Lung (tissue), 17 donors: ENCODE measurements at places on chromosomes 1 and 21.
A peak's percentile ranks its signal among the peaks of the same experiment; 100 is the strongest.

GRCh38 chr1:97599447-97599846 is 321.4 kb downstream of the DPYD start:
- no peak for DNase-seq

DNA sequence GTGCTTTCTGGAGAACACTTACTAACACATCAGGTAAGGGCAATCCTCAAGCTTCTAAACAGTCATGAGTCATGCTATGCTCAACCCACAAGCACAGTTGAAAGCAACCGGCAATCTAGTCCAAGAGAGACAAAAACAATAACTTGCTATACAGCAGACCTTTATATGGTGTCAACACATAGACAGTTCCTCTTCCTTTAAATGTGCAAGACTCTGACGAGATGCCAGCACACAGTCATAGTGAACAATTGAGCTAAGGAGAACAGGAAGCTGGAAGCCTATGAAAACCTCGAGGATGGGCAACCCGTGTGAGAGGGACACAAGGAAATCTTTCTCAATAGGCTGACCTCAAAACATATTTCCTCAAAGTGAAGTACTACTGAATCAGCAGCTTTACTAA is 5.3 kb downstream of the ADIPOR1 start:
- DNase-seq = peak; percentile 30

DNA sequence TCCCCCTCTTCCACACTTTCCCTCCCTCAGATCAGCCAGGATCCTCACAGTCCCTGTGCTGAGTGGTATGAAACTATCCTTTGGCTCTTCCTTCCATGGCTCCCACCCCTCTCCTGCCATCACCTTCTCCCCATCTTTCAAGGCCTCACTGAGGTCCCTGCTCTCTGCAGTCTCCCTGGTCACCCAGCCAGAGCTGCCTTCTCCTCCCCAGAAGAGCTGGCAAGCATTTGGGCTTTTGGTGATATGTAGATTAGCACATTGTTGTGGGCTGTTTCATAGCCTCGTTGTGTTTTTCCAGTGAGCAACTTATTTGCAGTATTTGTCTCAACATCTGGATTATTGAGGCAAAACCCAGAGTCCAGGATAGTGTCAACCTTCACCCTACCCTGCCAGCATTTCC is 2.2 kb downstream of the CSF1 start:
- no peak for DNase-seq

- no peak for DNase-seq
Observed at GRCh38 chr1:17797478-17797877, 42.3 kb downstream of the ACTL8 start.

DNA sequence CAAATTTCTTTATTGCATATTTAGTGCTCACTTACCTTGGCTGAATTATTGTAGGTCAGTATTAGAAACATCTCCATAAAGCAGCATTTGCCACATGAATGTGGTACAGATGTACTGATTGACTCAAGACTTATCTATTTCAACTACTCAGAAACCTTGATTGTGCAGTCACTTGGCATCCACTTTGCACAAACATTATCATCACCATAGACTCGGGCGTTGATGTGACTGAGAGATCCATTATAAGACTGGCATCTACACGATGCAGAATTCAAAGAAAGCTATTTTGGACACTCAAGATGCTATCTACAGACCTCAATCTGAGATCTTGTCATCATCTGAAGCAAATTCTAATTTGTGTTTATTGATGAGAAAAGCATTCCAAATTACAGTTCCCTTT is 102.8 kb upstream of the USP25 start:
- no peak for DNase-seq

DNA sequence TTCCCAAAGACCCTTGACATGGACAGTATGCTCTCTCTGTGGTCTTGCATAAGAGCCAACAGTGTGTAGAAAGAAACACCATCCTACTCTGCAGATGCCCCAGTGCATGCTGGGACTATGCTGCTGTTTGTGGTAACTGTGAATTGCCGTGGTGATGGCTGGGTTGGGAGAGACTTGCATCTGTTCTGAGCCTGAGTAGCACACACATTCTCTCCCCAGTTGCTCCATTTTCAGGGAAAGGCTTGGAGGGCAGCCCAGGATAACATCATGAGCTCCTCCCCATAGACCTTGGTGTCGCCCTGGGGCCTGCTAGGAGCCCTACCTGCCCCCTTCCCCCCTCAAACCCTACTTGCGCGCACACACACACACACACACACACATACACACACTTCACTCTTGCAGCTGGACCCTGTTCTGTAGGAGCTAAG is 120.9 kb upstream of the IPO9 start:
- DNase-seq = no peak

- DNase-seq = peak; percentile 97
Observed at GRCh38 chr1:54488779-54489626, 59.0 kb upstream of the ACOT11 start.

DNA sequence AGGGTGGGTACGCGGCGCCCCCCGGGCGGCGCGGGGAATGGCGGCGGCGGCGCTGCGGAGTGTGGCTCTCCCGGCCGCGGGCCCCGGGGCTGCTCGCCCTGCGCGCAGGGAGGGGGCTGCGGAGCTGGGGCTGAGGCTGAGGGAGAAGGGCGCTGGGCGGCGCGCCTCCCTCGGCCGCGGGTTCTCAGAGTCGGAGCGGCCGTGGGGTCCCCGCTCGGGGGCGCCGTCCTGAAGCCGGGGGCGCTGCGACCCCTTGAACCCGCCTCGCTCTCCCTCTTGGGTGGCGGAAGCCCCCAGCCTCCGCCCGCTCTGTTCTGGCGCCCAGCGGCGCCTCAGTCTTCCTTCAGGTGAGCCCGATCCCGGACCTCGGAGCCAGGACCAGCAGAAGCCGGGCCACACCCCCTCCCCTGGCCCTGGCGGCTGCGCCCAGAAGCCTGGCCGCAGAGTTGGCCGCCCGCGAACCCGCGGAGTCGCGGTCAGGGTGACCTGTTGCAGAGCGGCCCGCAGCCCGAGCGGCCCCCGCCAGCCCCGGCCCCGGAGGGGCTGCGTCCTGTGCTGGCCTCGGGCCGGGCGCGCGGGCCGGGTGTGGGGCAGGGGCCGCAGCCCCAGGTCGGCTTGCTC is 532 bp downstream of the RALGPS2 start:
- DNase-seq = peak; percentile 52

DNA sequence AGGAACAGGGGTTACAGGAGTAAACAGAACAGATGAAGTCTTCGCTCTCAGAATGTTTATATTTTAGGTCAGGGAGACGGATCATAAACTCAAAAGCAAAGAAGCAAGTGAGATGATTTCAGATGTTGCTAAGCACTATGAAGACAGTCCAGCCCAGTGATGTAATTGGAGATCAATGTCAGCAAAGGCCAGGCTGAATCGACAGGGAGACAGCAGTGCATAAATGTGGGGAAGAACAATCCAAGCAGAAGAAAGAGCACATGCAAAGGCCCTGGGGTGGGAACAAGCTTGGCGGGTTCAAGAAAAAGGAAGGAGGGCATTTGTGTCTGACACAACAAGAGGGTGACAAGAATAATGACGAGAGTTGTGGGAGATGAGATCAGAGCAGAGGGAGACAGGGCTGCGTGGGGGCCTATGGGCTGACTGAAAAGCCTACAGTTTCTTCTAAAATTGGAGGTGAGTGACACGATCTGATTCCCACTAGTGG is 47.0 kb downstream of the TAS1R2 start:
- DNase-seq = no peak

DNA sequence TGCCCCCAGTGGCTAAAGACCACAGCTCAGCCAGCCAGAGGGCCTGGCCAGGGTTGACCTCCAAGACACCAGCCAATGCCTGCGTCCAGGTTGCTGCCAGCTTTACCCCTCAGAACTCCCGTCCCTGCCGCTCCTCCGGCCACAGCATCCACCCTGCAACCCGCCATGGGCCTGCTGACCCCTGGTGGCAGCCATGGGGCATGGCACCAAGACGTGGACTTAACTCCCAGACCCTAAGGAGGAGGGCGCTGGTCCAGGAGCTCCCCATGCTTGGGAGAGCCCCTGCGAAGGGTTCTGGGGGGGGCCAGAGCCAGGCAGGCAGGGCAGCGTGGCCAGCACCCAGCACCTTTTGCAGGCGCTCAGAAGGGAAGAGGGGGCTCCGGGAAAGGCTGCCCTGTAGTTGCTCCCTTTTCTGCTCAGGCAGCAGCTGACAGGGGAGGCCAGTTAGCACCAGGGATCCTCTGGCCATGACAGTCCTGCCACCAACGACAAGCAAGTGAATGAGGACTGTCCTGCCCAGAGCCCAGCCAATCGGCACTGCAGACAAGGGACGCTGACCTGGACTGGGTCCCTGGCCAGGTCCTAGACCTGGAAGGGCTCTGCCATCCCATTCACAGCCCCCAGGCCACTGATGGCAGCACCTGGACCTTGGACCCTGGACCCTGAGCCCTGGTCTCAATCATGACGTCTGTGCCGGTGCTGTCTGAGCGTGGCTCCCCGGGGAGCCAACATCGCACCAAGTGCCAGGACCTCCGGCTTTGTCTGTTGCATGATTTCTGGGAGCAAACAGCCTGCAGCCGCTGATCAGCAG is 246.2 kb downstream of the NPHP4 start:
- DNase-seq = peak; percentile 75

- DNase-seq = no peak
Observed at GRCh38 chr1:146035048-146035423, 13.5 kb upstream of the HJV start.

DNA sequence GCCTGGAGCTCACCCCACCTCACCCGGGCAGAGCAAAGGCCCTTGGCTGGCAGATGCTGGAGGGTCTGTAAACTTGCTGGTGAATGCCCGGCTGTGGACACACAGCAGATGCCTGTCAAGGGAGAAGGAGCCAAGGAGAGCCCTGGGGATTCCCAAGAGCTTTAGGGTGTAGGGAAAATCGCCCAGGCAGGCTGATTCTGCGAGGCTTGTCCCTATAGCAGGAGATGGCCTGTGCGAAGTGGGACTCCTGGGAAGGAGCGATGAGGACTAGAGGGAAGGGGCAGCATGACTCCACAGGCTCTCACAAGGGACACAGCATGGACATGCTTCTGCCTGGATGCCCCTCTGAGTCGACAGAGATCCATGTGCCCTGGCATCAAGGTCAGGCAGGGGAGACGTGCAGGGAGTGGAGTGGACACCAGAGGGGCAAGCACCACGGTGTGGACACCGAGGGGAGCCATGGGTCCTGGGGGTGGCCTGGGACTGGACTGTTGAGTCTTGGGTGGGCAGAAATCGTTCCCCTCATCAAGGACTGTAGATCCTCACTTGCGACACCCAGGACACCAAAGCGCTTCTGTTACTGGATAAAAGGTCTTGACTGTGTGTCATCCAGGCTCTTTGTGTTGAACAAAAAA is 71.4 kb upstream of the ABCG1 start:
- no peak for DNase-seq

- DNase-seq = no peak
Observed at GRCh38 chr1:162755306-162755705, 35.2 kb upstream of the HSD17B7 start.

GRCh38 chr1:167230437-167230836 is 9.8 kb downstream of the POU2F1 start:
- no peak for DNase-seq

DNA sequence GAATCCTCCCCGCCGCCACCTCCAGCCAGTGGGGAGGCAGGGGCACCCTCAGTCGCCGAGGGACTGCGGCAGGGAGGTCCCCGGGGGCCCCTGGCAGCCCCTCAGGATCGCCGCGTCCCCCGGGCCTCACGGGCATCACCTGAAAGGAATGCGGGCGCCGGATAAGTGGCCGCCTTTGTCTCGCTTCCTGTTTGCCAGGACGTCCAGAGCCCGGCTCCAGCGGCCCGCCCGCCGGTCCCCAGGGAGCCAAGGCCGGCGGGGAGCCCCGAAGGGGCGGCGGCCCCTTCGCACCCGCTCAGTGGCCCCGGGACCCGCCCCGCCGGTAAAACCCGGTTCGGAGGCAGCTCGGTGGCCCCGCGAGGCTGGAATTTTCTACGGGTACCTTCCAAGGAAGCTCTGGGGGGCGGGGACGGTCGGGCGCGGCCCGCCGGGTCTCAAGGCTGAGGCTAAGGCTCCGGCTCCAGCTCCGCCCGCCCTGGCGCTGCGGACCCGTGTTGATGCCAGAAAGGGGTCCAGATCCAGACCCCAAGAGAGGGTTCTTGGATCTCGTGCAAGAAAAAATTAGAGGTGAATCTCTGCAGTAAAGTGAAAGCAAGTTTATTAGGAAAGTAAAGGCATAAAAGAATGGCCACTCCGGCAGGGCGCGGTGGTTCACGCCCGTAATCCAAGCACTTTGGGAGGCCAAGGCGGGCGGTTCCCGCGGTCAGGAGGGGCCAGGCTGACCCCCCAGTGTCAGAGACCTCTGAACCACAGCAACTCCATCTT is 12.6 kb downstream of the TINAGL1 start:
- DNase-seq = peak; percentile 68

DNA sequence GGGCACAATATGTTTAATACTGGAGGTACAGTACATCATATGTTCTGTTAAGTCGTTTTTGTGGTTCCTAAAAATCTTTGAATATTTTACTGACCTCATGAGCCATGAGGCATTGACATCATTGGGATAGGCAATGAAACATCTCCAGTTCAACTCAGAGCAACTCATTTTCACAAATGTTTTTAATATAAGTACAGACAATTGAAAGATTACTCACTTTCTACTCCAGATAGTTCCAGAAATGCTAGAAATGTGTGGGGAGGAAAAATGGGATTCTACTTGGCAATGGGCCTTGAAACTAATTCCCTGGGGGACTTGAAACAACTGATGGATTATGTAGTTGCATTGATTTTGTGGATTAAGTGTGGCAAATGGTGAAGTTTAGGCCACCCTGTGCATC is 7.2 kb upstream of the C8B start:
- DNase-seq = no peak

DNA sequence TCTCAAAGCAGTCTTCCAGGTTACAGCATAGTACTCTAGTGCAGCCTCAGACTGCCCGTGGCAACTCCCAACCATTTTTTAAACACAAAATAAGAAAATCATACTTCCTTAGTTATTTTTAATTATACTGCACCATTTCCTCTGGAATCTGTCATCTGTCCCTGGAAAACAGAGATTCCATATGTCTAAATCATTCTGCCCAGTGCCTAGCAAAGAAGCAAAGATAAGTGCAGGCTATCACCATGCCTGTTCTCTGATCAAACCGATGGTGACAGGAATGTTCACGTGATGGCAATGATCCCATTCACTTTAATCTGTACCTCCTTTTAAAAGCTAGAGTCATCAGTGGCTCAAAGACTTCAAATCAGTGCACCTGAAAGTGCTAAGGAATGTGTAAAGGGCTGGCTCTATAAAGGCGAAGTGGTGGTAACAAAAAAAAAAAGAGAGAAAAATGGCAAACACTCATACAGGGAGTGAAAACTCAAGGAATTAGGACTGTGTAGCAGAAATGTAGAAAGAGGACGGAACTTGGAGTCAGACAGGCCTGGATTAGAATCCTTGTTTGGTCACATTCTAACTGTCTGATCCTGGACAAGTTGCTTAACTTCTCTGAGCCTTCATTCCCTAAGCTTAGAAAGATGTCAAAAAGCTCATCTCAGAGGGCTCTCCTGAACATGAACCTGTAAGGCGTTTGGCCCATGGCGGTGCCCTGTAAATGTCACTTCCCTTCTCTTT is 9.9 kb upstream of the CCN1 start:
- no peak for DNase-seq

- no peak for DNase-seq
Observed at GRCh38 chr21:45010096-45010495, 64.3 kb upstream of the ADARB1 start.

- no peak for DNase-seq
Observed at GRCh38 chr1:101444381-101444780, 207.6 kb downstream of the S1PR1 start.

GRCh38 chr1:150152182-150152536 is 2.4 kb downstream of the PLEKHO1 start:
- no peak for DNase-seq

GRCh38 chr1:110262846-110263631 is 52.9 kb downstream of the KCNC4 start:
- peak; percentile 39 for DNase-seq
